ENCODE measurements at places on chromosomes 3 and 15.

- DNase-seq: no peak
These were observed 38.7 kb downstream of the RAB27A start for GRCh38 chr15:55250941-55251340.

DNA sequence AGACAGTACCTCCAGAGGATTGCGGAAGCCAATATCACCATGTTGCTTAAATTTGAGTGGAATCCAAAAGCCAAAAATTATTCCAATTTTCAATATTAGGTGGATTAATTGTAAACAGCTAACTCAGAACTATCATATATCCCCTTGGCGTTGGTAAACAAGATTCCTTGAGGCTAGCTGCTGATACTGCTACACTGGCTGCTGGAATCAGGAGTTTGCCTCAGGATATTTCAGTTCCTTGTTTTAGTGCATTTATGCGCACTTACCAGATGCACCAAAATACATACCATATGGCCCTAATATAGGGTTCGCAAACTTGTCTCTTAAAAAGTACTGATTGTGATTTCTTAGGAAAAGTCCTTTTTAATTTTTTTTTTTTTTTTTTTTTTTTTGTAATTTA is 605.2 kb upstream of the NAALADL2 start:
- no peak for DNase-seq

- no peak for DNase-seq
These were observed 275.8 kb upstream of the KCNH8 start for GRCh38 chr3:18872466-18872865.

GRCh38 chr3:39428745-39429201 is 22.3 kb downstream of the RPSA start:
- DNase-seq: peak; percentile 30
